ENCODE measurements at places on chromosomes 13 and 19.

- no peak for DNase-seq
Observed at GRCh38 chr19:18741124-18742121, 49.7 kb downstream of the COMP start.

- DNase-seq, result no peak
Observed at GRCh38 chr19:15115762-15116615, 8.8 kb downstream of the SYDE1 start.

DNA sequence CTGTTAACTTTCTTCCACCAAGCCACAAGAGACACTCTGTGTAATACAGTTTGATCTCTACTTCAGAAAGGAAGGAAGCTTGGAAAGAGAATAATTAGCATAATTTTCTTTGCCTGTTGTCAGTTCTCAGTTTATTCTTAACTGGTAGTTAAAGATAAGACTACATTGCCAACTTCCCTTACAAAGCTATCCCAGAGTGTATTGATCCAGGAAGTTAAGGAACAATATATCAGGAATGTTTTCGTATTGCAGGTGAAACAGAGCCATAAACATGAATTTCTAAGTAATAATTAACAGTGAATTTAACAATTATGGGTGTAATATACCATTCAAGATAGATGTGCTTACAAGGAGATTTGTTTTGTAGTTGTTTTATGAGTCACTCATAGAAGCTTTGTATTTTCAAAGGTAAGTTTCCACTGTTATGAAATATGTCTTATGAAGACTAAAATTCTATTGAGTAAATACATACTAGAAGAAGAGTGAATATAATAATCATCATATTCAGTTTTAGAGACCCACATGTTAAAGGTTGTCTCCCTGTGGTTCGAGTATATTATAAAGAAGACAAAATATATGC lies 88.4 kb upstream of the KLF5 start:
- DNase-seq, result no peak

DNA sequence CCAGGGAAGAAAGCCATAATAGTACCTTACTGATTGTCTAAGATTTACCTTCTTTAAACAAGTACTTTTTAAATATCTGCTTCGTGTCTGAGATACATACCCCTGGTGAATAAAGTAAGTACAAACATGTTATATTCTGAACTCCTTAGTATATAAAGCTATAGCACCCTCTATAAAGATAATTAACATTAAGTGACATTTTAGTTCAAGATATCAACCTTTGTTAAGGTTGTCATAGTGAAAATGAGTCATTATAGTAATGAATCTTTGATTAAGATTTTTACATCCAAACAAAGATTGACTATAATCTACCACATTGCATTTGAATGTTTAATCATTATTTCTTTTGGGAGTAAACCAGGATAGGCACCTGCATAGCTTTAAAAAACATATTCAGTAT lies 55.4 kb upstream of the KCTD4 start:
- DNase-seq, result no peak

- DNase-seq, result no peak
Observed at GRCh38 chr19:16920816-16921529, 32.2 kb downstream of the F2RL3 start.

- no peak for DNase-seq
Observed at GRCh38 chr19:10555610-10555973, 10.2 kb downstream of the KRI1 start.

GRCh38 chr19:29650772-29651387 lies 14.4 kb upstream of the PLEKHF1 start:
- no peak for DNase-seq

- DNase-seq, result no peak
Observed at GRCh38 chr19:41311072-41311471, 1.1 kb downstream of the CCDC97 start.

GRCh38 chr19:17220207-17220758 lies 5.1 kb downstream of the USE1 start:
- no peak for DNase-seq

GRCh38 chr19:17304386-17305215 lies 1.1 kb upstream of the MRPL34 start:
- DNase-seq, result peak; percentile 26

DNA sequence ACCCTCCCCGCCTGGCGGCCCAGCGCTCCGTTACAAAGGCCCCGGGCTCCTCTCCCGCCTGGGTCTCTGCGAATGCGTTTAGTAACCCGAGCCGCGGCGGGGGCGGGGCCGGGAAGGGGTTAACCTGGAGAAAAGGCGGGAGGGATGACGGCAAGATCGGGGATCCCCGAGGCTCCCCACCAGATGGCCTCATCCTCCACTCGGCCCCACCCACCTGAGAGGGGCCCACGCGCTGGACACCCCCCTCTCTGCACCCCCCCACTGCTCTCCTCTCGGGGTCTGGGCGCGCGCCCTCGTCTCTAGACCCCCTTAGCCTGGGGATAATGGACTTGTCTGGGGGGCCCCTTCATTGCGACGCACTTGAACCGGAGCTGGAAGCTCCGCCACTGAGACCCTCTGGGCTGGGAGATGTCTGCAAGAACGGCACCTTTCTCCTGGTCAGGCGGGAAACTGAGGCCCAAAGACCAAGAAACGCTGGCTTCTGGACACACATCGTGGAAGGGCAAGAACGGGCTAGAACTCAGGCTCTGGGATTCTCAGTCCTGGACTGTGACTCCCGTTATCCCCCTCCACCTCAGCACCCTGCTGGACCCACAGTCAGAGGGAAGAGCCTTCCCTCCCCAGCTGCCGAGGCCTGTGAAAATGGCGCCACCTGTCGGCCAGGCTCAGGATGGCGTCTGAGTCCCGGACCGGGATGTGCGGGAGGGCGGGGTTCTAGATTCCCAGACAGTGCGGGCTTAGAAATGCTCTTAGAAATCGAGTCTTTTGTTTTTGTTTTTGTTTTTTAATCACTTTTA lies 2.9 kb upstream of the LTBP4 start:
- DNase-seq, result peak; percentile 87

GRCh38 chr13:96781141-96781540 lies 213.1 kb downstream of the OXGR1 start:
- DNase-seq, result peak; percentile 29

- no peak for DNase-seq
Observed at GRCh38 chr13:75417012-75417384, 65.0 kb downstream of the TBC1D4 start.

DNA sequence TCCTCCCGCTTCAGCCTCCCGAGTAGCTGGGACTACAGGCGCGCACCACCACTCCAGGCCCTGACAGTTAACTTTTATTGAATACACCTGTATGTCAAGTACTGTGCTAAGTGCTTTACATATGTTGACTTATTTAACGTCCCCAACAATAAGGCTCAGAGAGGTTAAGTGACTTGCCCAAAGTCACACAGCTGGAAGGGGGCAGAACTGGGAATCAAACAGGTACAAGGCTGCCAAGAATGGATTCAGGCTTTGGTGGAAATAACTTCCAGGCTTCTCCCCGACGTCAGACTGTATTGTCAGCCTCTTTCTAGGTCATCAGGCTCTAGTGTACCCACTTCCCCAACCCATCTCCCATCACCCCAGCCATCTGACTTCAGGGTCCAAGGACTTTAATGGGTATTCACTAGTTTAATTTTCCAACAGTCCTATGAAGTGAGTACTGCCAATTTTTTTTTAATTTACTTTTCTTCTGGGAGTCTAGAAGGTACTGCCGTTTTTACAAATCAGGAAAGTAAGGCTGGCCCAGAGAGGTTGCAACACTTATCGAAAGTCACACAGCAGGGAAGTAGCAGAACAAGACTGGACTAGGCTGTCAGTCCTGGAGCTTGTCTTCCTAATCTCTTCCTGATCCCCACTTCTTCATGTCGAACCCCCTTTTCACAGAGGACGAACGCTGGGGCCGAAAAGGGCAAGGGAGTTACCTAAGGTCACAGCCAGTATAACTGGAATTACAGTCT lies 4.9 kb upstream of the CKM start:
- no peak for DNase-seq

GRCh38 chr19:5837761-5838352 lies 1.6 kb downstream of the FUT6 start:
- no peak for DNase-seq

DNA sequence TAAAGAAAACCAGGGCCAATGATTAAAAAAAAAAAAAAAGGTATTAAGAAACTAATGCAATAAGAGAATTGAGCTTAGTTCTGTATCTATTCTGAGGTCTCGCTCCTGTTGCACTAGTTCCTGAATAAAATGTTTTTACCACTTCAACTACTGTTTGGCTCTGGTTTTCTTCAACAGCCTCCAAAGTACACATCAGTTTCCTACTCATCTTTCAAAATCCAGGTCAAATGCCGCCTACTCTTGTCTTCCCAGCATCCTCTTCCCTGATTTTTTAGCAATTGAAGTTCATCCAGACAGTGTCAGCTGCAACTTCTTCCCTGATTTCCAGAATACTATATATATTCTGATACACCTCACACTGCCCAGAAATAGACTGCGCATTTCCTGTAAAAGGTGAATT lies 1.4 kb upstream of the RCBTB1 start:
- DNase-seq, result no peak

DNA sequence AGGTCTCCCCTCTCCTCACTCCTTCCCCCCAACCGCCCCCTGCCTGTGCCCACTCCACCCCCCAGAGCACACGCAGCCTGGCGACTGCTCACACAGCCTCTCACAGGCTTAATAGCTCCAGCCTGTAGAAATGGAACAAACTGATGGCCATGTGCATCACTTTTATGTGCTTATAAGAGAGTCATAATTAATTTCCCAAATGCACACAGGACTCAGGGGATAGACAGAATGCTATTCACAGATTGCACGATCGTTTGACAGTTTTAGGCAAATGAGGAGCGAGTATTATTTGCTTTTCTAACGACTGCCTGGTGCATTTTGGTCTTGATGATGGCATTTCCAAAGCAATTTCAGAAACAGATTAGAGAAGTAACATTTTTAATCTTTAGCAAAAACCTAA lies 97.7 kb upstream of the VSTM2B start:
- no peak for DNase-seq

DNA sequence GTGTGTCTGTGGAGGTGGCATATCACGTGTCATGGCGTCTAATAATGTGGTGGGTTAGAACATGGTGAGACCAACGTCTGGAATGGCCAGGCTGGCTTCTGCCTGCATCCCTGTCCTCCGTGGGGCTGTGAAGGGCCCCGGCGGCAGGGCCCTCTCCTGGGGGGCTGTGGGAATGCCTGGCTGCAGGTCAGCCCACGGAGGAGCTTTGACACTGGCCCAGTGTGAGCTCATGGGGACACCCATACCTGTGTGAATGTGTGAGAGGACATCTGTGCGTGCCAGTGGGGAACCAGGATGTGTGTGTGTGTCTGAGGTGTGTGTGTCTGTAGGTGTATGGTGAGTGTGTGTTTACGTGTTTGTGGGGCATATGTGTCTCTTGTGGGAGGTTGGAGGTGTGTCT lies 300.1 kb downstream of the TEX29 start:
- no peak for DNase-seq

DNA sequence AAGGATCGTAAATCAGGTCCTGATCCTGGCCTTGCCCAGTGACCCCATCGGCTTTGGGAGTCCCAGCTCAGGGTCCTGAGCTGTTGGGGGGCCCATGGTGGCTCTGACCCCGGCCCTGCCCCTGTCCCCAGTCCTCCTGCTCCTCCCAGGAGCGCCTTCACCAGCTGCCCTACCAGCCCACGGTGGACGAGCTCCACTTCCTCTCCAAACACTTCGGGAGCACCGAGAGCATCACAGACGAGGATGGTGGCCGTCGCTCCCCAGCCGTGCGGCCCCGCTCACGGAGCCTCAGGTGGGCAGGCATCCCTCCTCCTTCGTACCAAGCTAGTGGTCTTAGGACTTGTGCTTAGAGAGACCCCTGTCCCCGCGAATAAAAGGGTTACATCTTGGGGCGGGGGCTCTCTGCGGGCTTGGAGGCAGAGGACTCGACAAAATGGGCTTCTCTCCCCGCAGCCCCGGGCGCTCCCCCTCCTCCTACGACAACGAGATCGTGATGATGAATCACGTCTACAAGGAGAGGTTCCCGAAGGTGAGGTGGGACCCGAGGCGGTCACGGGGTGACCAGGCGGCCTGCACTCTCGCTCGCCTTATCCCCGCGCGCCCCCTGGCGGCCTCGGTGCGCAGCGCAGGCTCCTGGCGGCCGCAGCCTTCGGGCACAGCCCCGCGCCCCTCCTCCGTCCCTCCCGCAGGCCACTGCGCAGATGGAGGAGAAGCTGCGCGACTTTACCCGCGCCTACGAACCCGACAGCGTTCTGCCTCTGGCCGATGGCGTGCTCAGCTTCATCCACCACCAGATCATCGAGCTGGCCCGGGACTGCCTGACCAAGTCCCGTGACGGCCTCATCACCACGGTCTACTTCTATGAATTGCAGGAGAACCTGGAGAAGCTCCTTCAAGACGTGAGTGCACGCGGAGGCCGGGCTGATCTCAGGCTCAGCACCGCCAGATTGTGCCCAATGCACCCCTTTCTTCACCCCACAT lies 9.1 kb downstream of the MAST1 start:
- DNase-seq, result peak; percentile 81

GRCh38 chr19:3061182-3062161 lies 823 bp downstream of the TLE5 start:
- no peak for DNase-seq

DNA sequence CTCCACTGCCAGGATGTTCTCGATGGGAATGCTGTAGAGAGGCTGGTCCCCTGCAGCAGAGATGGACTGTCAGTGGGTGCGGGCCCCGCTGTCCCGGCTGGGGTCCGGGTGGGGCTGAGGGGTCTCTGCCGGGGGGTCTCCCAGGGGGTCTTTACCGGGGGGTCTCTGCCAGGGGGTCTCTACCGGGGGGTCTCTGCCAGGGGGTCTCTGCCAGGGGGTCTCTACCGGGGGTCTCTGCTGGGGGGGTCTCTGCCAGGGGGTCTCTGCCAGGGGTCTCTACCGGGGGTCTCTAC lies 25.7 kb upstream of the C13orf46 start:
- no peak for DNase-seq

DNA sequence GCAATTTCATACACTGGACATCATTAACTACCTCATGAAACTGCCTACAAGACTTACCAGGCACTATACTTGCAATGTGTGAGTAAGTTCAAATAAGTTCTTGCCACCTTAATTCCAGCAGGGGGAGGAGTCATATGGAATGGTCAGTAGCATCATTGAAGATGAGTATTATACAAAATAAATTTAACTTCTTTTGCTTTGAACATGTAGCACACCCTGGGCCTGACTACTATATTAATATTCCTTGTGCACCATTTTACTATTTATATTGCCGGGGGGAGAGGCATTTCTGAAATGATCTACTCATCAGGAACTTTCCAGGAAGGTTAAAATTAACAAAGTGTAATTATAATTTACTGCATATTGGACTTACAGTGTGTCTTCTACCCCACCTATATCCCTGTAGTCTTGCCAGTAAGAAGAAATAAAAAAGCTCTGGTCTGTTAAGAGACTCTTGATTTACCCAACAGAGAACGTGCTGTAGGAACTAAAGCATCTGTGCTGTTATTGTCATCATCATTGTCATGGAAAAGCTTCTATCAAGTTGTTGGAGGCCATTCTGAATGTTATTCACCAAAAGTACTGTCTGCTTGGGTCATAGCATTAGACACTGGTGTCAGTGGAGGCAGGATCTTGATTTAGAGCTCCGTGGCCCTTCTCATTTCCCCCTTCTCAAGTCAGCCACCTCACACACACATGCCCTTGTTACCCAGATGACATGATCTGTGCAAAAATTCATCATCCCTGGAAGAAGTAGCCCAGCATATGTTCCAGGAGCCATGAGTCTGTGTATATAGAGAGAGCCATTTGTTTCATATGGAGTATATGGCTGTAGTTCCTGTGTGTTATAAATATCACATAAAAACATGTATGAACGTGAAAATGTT lies 147.1 kb downstream of the MTUS2 start:
- DNase-seq, result no peak

Data from G401 (cell line).